ENCODE measurements at places on chromosomes 2 and 18.

DNA sequence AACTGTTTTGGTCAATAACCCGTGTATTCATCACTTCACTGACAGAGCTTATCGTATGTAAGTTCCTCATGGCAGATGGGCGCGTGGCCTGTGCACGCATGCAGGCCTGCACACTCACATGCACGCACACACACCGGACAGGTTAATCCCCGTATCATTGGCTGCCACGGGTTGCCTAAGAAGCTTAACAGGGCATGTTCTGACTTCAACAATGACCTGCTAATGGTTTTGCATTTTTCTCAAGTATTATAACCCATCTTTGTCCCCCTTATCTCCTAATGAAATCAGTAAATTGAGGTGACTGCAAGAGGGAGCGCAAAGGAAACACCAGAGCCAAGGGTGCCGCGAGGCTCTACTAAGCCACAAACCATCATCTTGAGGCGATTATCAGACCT, 399.0 kb upstream of the ID2 start:
- no peak for DNase-seq

- DNase-seq, result no peak
These were observed 35.1 kb downstream of the VPS54 start for GRCh38 chr2:63983986-63984605.

DNA sequence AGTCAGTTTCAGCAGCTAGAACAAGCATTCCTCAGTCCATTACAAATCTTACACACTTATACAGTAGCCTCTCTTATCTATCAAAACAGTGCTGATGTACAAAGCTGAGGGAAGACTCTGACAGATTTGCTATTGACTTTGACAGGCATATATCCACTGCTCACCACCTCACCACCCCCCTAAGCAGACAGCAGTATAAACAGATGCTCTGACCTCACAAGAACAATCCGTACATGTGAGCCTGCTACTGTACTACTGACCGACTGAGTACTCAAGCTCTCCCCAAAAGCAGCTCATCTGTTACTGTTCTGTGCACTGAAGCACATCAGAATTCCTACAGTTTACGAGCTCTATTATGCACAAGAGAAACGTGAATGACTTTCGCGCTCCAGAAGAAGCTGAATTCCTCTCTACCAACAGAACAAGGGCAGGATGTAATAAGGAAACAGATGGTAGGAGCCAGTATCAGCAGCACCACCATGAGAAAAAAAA, 95.6 kb upstream of the PDE1A start:
- DNase-seq, result no peak

DNA sequence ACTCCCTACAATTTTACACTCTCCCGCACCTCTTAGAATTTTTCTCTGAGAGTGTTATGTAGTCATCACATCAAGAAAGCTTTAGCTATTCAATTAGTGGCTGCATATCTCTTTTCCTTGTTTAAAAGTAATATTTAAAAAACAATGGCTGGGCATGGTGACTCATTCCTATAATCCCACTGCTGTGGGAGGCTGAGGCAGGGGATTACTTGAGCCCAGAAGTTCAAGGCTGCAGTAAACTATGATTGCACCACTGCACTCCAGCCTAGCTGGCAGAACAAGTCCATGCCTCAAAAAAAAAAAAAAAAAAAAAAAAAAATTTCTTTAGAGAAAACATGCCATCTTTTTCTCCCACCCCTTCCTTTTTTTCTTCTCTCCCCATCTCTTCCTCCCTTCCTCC, 44.3 kb downstream of the AQP4 start:
- no peak for DNase-seq

DNA sequence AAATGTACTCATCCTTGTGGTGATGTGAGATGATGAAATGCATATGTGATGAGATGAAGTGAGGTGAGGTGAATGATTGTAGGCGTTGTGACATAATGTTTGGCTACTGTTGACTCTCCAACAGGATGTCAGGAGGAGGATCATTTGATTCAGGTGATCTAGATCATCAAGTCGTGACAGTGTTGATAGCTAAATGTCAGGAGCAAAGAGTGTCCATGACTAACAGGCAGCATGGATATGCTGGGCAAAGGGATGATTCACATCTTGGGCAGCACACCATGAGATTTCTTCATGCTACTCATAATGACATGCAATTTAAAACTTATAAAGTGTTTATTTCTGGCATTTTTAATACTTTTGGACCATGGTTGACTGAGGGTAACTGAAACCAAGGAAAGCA, 40.2 kb upstream of the UBXN4 start:
- DNase-seq, result no peak
